Cerebellum (tissue), 4 donors: ENCODE measurements at places on chromosomes 3 and 15. TPM values are rescaled to one million over a fixed set of nuclear protein-coding genes. Genes with fewer than 3 reads are reported as not detected.

GRCh38 chr15:91555312-91555711 lies 298.2 kb upstream of the SLCO3A1 start:
- DNase-seq: no peak

- DNase-seq: no peak
These were observed 120.5 kb downstream of the XXYLT1 start for GRCh38 chr3:195150181-195151118.

DNA sequence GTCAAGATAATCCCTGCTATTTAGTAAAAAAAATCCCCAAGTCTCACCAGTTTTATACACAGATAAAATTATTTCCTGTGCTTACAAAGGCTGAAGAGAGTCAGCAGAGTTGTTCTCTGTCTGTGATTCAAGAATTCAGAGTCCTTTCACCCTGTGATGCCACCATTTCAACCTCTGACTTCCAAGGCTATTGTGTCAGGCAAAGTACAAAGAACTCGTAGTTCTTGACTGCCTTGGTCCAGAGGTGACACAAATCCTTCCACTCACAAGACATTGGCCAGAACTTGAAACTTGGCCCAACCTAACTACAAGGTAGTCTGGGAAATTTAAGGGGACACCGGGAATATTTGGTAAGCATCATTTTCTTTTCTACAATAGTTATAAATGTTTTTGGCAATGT lies 34.9 kb upstream of the CMC1 start:
- DNase-seq: no peak

GRCh38 chr3:78785004-78785403 lies 982.8 kb downstream of the ROBO1 start:
- DNase-seq: no peak

GRCh38 chr15:49827311-49827710 lies 206.5 kb downstream of the DTWD1 start:
- DNase-seq: no peak

DNA sequence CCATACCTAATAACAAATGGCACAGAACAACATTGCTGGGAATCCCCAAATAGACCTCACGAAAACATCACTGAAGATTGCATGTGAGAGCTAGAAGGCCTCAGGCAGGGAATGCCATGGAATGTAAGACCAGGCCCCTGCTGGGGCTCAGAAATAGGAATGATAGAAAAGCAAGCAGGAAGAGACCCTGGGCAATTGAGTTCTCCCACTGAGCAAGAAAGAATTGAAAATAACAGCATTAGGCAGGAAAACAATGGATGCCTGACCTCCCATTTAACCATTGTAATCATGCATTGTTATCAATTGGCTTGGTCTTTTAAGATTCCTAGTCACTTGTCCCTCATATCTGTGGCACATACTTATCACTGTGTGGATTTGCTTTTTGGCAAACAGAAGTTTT lies 581.6 kb downstream of the FHIT start:
- no peak for DNase-seq

DNA sequence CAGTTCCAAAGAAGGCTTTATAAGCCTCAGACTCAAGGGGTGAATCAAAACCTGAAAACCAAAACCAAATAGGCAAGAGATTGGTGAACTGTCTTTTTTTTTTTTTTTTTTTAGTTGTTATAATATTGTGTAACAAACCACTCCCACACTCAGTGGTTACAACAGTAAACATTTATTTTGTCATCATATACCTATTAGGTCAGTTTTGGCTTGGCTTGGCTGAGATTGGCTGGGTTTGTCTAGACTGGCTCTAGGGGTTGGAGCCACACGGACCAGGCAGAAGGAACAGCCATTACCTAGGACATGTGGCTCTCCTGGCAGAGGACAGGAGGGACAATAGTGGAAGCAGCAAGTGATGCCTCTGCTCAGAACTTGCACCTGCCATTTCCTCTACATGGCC lies 26.4 kb upstream of the RYR3 start:
- no peak for DNase-seq

DNA sequence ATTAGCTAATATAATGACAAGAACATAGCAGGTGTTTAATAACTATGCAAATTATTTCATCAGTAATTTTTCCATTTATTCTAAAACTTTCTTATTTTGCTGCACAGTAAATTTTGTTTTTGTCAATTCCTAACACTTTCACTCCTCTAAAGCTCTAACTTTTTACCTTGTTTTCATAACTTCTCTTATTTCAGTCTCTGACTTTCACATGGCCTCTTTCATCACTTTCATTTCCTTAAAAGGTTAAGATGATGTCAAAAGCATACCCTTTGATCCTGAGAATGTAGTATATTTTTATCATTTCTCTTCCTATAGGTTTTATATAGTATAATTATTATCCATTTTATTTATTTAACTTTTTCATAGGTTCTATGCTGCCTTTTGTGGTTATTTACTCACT lies 1325.8 kb upstream of the ALCAM start:
- no peak for DNase-seq

The PLCB2 gene
- 4.4 TPM for total RNA-seq

DNA sequence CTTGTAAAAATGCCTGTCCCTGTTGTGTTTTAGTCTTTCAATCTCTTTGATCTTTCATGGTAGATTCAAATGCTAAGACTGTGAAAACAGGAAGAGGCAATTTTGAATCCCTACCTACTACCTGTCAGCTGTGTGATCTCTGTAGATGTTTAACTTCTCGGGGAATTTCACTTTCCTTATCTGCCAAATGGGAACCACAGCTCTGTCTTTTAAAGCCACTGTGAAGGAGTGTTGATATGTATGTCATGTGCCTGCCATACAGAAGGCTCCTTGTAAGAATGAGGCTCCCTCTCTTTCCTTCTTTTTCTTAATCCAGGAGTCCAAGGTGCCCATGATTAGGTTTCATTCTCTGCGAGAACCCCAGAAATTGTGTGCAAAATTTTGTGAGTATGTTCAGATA lies 139.6 kb upstream of the ADAMTS9 start:
- DNase-seq: no peak

DNA sequence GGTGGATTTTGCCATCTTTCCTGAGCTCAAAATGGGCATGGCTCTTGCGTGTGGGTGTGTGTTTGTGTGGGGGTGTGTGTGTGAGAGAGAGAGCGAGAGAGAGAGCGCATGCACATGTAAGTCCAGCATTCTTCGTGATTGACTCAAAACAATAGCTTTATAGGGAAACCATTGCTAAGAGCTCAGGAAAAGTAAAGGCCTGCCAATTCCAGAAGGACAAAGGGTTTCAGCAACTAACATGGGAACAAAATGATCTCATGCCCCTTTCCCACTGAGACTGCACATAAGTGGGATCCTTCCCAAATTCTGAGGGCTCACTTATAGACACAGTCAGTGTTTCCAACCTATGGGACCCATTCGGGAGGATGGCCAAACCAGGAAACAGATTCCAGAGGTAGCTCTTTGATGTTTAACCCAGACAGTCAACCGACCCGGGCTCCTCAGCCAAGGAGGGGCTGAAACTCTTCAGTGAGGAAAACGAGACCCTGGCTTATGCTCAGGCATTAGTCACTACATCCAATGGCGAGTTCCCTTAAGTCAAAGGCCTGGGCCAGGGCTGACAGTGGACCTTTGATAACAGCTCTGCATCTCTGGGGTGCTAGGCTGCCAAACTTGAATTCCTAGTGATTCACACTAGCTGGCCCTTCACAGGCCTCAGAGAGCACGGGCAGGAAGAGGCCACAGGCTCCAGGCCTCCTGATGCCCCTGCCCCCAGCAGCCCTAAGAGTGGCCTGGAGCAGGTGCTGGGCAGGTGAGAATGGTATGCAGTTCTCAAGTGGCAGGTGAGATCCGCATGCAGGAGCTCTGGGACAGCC lies 305.0 kb upstream of the C2CD4B start:
- DNase-seq: no peak

DNA sequence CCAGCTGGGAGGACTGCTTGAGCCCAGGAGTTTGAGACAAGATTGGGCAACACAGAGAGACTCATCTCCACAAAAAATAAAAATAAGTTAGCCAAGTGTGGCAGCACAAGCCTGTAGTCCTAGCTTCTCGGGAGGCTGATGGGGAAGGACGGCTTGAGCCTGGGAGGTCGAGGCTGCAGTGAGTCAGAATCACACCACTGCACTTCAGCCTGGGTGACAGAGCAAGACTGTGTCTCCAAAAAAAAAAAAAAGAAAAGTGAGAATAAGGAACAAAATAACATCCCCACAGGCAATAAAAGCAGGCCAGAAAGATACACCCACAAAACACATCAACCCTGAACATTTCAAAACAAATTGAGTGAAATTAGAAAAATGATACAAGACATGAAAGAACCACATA lies 48.7 kb upstream of the OCA2 start:
- no peak for DNase-seq

DNA sequence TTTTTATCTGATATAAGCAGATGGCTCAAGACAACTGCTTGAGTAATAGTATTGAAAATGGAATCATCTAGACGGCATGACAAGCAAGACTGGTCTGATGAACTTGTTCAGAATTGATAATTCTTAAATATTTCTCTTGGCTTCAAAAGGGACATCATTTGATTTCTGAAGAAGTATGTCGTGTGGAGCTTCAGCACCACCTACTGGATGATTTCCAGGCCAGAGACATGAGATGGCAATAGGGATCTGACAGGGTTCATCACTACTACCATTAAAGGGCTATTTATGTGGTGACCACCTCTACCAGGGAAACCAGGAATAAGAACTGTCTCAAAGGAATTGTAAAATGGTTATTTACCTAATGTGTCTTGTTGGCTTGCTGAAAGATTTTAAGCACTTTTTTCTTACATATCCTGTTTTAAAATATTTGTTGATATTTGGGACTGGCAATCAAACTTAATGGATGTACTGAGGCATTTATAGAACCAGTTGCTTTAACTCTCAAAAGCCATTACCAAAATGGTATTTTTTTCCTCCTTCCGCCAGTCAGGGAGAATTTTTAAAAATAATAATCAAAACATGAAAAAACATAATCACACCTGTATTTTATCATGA lies 99.5 kb upstream of the FAM98B start:
- peak; percentile 23 for DNase-seq

The LARP6 gene
- 5.1 TPM for total RNA-seq

GRCh38 chr3:129576514-129577352 lies 29.7 kb downstream of the PLXND1 start:
- DNase-seq: no peak

DNA sequence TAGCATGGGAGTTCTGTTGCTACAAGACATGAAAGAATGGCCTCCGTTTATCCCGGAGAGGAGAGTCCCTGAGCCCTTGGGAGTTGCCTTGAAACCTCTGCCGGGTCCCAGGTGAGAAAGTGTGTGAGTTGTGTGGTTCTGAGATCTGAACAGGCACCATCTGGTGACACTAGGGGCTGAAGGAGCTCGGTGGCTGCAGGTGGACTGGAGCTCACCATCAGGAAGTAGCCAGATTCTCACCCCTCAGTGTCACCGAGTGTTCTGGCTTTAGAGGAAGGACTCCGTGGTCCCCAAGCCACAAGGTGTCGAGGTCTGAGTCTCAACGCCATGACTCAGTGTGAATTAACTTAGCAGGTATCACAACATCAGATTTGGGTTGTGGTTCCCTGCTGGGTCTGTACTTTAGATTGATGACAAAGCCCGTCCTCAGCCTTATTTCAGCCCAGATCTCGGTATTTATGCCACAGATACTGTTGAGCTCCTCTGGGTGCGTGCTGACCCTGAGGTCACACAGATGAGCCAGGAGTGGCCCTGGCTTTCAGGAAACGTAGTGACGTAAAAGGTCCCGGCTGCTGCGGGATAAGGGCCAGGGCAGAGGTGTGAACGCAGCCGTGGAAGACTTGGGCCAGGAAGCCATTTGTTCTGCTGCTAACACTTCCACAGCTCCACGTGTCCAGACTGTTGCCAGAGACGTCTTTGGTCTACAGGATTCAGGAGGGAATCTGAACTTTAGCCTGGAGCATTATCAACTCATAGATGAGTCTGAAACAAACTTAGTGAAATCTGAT lies 54.4 kb downstream of the PGPEP1L start:
- DNase-seq: no peak

The ATP10A gene
- total RNA-seq: 1.6 TPM

DNA sequence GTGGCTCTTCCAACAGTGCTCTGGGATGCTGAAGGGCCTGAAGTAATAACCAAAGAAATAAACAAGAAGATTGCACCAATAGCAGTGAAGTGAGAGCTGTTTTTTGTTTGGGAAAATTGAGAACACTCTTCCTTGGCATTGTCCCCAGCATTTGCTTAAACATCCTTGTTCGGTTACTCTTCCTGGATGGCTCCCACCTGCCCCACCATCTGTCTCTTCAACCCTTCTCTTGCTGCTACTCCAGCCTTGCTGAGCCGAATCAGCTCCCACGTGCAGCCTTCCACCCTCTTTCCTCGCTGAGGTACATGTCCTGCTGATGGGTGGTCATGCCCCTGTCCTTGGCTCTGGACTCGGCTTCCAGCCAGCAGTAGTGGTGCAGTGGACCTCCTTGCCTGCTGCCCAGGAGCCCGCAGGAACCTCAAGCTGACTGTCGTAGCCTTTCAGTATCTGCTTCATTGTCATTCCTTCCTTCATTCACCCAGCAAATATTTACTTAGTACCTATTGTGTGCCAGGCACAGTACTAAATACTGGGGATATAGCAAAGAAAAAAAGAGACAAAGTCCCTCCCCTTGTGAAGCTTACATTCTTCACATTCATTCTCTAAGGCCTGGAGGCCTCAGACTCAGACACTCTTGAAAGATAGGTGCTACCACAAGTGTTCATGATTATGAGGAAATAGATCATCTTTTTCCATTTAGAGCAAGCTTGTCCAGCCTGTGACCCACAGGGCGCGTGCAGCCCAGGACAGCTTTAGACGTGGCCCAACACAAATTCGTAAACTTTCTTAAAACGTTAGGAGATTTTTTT lies 17.1 kb upstream of the VILL start:
- peak; percentile 88 for DNase-seq

The SLC35G2 gene
- 23.9 TPM for total RNA-seq

The RBMS3 gene
- total RNA-seq: 53.4 TPM

GRCh38 chr15:49270541-49271421 lies 100.7 kb downstream of the GALK2 start:
- DNase-seq: no peak

GRCh38 chr3:52707585-52707984 lies 1.7 kb downstream of the SPCS1 start:
- no peak for DNase-seq

The INSYN1 gene
- total RNA-seq: 22.9 TPM

- peak; percentile 6 for DNase-seq
These were observed 27.4 kb upstream of the SNTN start for GRCh38 chr3:63624941-63625560.
